ENCODE measurements at places on chromosomes 11 and 22. TPM values are rescaled to one million over a fixed set of nuclear protein-coding genes. Genes with fewer than 3 reads are reported as not detected.

- DNase-seq = no peak
Observed at GRCh38 chr11:68273026-68273738, 1.4 kb upstream of the C11orf24 start.

- DNase-seq = no peak
Observed at GRCh38 chr22:30398685-30399680, 2.2 kb downstream of the SEC14L2 start.

DNA sequence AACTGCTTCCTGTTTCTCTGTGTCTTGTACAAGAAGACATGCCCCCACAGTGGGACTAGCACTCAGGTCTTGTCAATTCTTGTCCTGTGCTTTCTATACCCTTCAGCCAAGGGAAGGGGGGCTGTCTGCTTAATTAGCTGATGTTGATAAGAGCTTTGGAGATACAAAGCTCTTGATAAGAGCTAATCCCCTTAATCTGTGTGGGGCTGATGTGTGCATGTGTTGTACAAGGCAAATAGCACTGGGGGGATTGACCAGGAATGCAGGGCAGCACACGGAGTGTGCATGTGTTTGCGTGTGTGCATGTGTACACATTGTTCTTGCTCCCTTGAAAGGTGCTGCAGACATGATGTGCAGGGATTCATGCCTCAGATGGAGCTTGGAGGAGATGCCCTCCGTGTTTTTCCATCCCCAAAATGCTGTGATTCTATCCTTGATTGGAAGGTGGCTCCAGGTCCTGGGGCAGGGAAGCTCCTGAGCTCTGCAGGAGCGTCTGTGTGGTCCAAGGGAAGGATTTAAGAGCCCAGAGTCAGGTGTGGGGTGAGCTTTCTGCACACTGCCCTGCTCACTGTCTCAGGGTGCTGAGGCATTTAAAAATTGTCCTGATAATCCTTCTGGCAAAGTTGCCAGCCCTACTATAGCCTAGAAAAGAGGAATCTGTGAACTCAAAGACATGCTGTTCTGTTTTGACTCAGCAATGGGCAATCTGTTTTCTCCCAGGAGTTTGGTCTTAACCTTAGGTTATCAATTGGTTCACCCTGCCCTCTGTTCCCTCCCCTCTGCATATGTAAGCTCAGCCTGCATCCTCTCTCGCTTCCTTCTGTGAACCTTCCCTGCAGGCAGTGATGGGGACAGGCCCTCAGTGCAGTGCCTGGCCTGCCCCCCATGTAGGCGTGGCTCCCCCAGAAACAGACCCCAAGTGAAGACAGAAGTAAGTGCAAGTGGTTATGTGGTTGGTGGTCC, 102.0 kb downstream of the GRIK4 start:
- no peak for DNase-seq

CYP2D6 gene
- total RNA-seq = 0.14 TPM

UPK2 gene
- not detected for total RNA-seq

Data from pulmonary artery endothelial cell (primary cell).